ENCODE measurements at places on chromosomes 1 and 21.

GRCh38 chr1:183417772-183418491, at the start of gene NMNAT2:
Gene NMNAT2, minus strand, starts transcription at chr1:183418380. Its CDS starts 113 bp downstream, at chr1:183418267.
- no peak for DNase-seq

GRCh38 chr1:162285149-162285561, 91.5 kb downstream of the SPATA46 start:
- DNase-seq = no peak

GRCh38 chr1:239856067-239856466, 235.6 kb upstream of the FMN2 start:
- no peak for DNase-seq

- no peak for DNase-seq
These were observed 7.9 kb downstream of the TIAM1 start for GRCh38 chr21:31335957-31336738.

DNA sequence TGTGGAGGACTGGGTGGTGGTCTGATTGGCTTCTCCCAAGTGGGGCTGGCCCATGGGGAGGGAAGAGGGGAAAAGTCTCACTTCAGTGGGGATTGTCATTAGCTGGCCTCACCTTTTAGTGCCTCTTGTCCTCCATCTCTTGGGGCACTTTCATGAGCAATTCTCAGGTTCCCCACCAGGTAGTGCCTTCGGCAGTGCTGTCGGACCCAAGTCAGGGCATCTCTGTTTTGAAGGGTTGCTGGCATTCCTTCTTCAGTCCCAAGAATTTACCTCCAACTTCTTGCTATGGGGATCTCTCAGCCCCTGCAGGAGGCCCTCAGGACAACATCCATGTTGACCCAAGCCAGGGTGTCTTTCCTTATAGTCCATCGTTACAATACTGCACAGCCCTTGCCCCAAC, 54.7 kb upstream of the F3 start:
- no peak for DNase-seq

DNA sequence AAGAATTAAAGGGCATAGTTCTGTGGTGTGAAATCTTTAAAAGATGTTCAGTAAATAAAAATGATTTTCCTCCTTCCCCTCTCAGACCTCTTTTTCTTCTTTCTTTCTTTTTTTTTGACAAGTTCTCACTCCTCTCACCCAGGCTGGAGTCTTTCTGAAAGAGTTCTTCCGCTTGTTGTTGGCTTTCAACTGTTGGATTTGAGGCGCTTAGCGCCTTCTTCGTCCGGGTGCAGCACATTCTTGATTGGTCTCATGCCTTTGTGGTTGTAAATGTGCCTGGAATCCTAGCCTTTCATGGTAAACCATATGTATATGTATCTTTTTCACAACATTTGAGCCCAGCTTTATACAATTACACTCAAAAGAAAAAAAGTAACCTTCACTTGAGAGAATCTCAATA, 980 bp upstream of the METTL18 start:
- peak; percentile 61 for DNase-seq

DNA sequence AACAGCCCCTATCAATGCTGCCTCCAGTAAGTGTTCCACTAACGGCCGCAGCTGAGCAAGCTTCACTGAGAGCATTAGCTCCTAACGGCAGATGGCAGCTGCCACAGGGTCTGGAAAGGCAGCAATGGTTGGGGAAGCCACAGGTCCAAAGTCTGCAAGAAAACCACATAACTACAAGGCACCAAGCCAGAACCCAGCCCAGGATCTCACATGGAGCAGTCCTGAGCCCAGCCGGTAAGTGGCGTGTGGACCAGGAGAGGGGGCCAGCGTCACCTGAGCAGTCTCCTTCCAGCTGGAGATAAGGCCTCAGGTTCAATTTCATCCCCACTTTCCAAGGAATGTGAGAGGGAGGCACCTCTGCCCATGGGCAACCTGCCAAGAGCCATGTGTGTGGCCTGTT, 13.2 kb downstream of the SYT2 start:
- no peak for DNase-seq

DNA sequence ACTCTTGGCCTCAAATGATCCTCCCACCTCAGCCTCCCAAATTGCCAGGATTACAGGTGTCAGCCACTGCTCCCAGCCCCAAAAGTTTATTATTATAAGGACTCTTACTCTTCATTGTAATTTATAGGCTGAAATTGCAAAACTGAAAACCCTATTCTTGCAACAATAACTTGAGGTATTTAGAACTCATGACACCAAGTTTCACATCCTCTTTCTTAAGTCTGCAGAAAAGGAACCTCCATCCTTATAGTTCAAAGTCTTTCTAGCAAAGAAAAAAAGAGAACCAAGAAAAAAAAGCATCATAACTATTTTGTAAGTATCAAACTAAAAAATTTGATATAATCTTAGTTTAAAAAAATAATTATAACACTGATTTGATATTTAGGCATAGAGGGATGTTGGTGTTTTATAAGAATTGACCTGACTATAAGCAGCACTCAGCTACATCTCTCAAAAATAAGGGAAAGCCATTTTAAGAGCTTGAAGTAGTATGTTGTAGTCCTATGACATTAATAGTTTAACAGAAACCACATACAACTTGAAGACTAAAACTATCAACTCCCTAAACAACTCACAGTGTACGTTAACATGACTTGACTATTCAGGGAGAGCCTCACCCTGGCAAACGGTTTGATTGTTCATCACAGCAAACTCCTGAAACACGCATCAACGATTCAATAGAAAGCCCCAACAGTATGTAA, 122.4 kb downstream of the AKT3 start:
- DNase-seq = peak; percentile 53

DNA sequence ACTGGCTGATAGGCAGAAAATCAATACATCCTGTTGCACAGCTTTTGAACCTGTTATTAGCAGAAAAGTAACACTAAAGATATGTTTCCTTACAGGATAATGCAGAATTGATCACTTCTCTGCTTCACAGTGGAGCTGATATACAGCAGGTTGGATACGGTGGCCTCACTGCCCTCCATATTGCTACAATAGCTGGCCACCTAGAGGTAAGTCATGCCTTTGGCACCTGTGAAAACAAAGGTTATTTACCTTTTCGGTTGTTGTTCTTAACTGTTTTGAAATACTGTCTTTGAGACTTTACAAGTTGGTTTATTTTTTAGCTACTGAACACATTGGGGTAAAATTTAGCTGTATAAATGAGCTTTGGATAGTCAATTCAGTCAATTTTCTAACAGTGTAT, 36.3 kb downstream of the TNNI3K start:
- DNase-seq = no peak

DNA sequence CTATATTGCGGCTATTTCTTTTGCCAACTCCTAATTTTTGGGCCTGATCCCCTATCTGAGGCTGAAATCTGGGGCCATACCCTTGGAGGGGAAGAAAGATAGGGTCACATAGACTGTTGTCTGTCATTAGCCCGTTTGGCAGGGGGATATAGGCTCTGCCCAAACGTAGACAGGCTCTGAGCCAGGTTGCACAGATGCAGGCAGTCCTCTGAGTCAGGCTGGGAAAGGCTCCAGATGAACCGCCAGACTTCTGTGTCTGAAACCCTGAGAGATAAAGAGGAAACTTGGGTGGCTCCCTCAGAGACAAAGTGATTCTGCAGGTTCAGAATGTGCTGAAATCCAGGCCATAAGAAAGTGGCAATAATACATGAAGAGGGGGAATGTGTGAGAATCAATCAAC, 4.0 kb upstream of the CAP1 start:
- DNase-seq = no peak

DNA sequence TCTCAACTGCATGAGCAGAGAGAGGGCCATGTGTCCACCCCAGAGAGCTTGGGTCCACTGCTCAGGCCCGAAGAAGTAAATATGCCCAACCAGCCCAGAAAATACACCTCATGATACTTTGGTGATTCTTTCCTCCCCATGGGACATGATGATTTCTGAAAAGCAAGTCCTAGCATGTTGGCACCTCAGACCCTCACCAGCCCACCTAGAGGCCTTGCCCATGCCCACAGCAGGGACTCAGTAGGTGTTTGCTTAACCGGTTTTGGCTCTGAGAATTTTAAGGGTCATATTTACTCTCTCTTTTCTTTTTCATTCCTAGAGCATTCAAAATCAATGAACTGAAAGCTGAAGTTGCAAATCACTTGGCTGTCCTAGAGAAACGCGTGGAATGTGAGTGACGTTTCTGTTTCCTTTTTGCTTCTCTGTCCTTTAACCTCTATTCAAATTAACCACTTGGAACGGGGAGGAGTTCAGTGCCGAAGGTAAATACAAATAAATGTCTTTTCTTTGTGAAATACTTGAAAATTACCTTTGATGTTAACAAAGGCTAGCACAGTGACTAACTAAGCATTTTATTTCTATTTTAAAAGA, 79.7 kb downstream of the PDE9A start:
- no peak for DNase-seq

GRCh38 chr1:217747156-217747769, 116.1 kb downstream of the SPATA17 start:
- DNase-seq = peak; percentile 46

- DNase-seq = no peak
These were observed 1.1 kb downstream of the TFAP2E start for GRCh38 chr1:35574125-35574654.

DNA sequence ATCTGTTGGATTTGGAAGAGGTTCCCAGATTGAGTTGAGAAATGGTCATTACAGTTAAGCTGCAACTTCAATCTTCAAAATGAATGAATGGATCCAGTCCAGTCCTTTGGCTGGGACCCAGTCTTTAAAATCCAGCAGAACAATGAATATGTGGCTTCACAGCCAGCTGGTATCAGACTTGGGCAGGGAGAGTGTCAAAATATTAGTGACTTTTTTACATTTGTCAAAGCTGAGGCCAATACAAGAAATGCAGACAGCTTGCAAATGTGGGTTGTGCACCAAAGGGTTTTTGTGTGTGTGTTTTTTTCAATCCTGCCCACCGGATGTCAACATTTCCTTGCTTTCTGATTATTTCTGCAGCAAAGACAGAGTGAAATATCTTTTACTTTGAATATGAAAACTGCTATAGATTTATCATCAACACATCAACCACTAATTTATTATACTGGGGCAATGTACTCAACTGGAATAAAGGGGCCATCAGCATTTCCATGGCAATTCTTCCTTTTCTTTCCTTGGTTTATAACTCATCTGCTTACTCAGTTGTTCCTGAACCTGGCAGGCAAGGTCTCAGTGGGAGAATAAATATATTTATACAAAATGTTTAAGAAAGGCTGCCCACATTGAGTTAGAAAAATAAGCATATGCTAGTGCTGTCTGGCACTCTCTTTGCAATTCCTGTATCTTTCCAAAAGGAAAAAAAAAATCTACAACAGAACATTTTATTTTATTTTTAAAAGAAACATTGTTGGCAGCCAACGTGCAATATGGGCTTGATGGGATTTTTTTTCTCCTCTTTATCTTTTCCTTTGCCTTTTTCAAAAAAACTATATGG, 491.6 kb upstream of the C1orf87 start:
- DNase-seq = no peak

DNA sequence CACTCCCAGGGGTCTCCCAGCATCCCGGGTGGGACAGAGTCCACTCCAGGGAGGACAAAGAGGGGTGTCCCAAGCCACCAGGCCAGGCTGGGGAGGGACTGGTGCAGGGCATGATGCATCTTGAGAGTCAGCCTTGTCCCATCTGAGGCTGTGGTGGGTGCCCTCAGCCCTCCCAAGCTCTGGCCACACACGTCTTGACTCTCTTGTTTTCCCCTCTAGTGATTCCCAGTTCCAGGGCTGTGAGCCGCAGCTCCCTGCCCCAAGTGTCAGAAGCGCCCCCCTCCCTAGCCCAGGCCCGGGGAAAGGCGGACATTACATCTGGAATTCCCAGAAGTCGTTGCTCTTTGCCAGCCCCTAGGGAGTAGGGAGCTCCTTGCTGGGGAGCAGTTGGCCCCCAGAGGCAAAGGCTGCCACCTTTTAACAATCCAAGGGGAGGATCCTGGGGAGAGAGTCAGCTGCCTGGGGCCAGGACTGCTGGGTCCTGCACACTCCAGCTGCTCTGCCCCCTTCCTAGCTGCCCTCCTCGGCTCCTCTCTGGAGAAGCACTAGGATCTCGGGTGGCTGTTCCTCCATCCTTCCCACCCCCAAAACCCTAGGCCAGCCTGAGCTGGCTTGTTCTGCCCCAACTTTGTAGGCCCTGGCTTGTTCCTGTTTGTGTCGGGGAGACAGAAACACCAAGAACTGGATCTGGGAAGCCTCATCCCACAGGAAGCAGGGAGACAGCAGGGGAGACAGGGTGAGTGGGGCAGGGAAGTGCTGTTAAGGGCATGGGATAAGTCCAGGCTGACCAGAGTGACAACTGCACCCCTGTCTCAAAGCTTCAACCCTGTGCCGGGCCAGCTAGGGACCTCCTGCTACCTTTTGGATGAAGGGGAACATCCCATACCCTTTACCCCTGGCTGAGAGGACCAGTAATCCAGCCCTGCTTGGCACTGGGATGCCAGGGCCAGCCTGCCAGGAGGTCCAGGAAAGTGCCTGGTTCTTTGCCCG, 3.2 kb upstream of the PTPN7 start:
- DNase-seq = no peak

- peak; percentile 7 for DNase-seq
These were observed 437.1 kb downstream of the PTBP2 start for GRCh38 chr1:97158691-97159096.

DNA sequence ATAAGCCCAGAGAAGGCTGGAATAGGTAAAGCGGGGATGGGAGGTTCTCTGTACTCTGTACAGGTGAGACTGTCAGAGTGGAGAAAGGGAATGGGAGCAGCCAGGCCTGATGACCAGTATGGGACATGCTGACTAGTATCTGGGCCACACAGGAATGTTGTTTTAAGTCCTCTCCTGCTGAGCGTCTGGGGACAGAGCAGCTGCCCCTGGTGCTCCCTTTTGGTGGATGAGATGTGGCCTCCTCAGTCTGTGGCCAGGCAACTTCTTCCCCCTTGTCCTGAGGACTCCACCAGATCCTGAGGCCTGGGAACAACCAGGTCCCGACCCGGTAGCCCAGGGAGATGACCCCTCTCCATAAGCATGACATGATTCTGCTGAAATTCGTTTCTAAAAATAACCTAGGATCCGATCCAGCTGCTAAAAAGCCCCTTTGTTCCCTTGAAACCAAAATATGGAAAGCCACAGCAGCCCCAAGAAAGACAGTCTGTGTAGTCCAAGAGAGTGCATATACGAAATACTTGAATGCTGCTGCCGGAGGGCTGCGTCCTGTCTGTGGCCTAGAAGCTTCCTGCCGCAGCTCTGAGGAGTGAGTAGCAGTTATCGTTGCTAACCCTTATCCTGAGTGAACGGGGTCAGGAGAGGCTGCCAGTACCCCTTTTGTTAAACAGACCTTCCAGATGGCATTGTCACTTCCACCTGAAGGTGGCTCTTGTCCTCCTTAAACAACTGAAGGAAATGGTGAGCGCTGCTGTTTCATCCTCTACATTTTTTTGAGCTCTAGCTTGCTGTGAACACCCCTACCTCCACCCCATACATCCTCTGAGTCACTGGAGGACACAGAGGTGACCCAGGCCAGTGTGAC, 47.1 kb downstream of the ATP2B4 start:
- DNase-seq = peak; percentile 36

GRCh38 chr1:245188403-245188802, 33.6 kb downstream of the KIF26B start:
- no peak for DNase-seq

- DNase-seq = no peak
These were observed 556.7 kb upstream of the TMPRSS15 start for GRCh38 chr21:18960306-18960705.

Data from NAMALWA (cell line).